Suppressor macrophage (primary cell): ENCODE measurements at places on chromosomes 1 and 21.

GRCh38 chr1:72366466-72366865 is 84.1 kb upstream of the NEGR1 start:
- DNase-seq = peak; percentile 48

- no peak for DNase-seq
These were observed 92.6 kb upstream of the PBX1 start for GRCh38 chr1:164466429-164466828.

DNA sequence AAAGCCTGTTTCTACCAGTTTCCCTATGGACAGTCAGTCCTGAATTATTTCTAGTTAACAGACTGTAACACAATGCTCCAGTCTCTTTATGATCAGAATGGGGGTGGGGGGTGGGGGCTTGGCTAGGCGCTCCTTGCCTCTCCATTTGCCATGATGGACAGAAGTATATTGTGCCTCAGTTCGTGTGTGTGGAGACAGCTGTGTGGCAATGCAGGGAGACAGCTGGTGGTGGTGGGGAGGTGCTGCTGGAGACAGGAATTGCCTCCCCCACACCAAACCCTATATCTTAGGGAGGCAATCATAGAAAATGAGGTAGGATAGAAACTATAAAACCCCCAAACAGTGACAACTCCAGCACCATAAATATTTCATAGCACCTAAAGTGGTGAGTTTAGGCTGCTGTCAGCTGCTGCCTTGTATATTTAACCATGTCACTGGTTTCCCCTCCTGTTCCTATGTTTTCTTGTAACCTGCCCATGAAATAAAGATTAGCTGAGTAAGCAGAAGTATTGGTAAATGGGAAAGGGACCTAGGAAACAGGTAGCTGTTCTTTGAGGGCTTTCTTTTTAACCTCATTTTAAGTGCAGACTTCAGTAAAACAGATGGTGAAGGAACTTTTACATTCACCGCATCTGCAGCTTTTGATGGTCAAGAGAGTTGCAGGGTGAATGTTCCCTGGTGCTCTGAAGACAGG is 3.4 kb downstream of the PLXNA2 start:
- DNase-seq = no peak

DNA sequence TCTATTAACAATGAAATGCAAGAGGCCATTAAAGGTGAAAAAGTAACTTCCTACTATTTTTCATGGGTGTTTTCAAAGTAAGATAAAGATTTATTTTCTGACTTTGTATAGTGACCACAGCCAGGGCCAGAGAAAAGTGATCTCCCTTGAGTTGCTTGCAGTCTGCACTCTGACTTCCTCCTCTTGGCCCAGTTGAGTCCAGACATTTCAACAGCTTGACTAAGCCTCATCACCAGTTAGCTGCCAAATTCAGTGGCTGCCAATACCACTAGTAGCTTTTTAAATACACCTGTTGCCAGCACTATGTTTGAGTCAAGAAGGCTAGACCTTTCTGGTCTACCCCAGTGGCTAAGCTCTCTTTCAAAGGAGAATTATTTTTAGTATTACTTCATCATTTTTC is 3.7 kb upstream of the NEK7 start:
- peak; percentile 44 for DNase-seq

GRCh38 chr1:176315519-176316220 is 108.6 kb upstream of the COP1 start:
- no peak for DNase-seq

DNA sequence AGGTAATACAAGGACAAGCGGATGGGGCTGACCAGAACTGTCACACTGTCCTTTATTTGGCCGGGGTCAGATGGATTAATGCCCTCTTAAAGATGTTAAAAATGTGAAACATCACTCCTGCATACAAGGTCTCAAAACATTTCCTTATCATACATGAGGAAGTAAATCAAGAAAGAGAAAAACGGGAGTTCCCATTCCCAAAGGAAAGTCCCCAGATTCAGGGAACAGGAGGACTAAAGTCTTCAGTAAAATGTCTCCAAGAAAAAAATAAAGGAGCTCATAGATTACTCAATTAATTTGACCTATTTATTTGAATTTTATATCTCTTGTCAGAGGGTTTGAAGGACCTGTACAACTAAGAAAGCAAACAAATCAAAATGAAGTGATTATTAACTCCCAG is 13.4 kb upstream of the HSD11B1 start:
- DNase-seq = no peak

DNA sequence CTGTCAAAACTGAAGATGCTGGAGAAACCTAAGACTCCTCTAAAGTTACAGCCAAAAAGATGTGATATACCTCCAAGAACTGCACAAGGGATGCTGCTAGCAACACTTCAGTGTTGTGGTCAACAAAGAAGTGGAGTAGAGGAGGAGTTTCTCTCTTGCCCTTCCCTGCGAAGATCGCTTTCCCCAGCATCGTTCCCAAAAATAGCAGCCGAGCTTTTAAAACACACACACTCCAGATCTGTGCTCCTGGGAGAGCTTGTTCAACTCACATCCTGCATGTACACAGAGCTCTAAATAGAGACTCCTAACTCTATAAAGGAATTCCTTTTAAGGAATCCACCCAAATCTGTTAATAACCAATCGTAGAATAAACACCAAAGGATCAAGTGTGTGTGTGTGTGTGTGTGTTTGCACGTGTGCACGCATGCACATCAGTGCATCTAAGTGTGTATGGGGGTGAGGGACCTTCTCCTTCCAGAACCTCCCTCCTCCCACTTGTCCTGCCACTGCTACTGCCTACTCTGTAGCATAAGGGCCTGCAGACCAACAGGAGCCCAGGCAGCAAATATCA is 58.5 kb downstream of the PSMG1 start:
- no peak for DNase-seq

DNA sequence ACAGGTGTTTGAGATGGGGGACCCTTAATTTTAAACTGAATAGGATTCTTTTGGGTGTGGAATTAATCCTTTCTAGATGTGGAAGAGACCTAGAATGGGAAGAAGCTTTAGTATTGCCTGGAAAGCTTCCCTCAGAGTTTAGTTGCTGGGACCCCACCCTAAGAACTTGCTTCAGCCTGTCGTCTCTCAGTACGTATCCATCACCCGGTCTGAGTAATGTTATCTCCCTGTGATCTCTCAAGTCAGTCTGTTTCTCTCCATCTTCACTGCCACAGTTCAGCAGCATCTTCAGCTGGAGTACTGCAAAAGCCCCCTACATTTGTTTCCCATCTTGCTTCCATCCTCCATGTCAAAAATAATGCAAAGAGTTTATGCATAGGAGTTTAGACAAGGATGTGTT is 28.9 kb downstream of the CNST start:
- DNase-seq = no peak
